GM12891 (cell line): ENCODE measurements at places on chromosomes 2 and 18.

DNA sequence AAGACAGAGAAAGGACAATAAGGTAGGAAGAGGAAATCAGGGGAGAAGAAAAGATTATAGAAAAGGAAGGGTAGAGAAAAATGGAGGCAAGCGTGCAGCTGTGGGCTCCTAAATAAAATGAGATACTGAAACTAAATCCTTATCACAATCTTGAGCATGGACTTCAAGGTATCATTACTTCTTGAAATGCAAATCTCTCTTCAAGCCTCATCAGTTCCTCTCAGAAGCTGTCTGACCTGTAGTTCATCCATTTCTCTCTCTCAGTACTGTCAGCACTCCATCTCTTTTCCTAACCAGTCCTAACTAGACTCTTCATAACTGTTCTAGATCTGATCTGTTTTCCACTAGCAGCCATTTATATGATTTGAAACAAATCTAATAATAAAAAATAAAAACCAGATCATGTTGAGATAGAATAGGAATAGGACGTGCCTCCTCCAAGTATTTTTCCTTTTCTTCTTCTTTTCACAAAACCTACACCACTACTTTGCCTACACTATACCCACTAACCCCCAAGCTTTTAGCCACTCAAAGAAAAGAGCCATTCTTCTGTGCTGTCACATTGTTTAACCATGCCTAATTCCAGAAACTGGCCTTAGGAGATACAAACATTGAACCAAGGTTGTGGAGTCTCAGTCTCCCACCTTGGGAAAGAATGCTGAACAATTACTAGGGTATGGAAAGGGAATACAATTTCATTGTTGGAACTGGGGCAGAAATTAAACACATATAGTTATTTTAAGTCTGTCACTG is 21.1 kb downstream of the BABAM2 start:
- DNase-seq: no peak

DNA sequence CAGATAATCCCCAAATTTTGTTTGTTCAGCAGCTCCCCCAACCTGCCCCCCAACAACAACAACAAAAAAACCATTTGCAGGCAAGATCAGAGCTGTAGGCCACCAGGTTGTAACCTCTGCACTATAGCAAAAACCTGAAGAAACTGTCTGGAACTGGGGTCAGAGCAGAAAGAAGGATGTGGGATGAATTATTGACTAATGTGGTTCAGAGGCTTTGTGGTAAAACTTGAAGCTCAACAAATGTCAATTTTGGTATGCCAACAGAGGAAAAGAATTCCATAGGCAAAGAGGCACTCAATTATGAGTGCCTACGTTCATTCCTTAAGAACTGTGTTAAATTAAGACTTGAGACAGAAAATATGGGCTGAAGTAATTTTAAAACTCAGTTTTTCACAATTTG is 255.1 kb downstream of the STK39 start:
- DNase-seq: no peak

DNA sequence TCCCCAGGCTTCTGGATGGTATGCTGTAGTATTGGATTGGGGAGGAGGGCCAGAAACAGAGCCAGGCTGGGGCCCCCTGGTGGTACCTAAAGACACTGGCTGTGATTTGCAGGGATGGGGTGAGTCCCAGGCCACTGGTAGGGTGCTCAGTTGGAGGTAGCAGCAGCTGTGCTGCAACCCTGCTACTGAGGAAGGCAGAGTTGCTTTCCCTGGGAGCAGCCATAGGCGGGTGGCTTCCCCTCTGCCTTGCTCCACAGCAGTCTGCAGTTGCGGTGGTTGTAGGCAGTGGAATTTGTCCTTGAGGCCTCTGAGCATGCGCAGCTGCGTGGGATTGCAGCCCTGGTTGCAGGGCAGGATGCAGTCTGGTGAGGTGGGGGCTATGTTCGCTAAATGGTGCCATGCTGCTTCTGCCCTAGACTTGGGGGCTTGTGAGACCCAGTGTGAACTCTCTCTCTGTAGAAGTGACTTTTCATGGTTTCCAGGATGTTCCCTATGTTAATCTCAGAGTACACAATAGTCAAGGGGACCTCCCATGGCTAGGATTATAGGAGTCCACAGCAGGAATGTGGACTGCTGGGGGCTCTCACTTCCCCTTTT is 443.5 kb downstream of the XIRP2 start:
- DNase-seq: no peak

- no peak for DNase-seq
Observed at GRCh38 chr2:237115870-237116269, 30.2 kb downstream of the COPS8 start.

GRCh38 chr2:32310577-32310976 is 32.9 kb downstream of the YIPF4 start:
- no peak for DNase-seq

DNA sequence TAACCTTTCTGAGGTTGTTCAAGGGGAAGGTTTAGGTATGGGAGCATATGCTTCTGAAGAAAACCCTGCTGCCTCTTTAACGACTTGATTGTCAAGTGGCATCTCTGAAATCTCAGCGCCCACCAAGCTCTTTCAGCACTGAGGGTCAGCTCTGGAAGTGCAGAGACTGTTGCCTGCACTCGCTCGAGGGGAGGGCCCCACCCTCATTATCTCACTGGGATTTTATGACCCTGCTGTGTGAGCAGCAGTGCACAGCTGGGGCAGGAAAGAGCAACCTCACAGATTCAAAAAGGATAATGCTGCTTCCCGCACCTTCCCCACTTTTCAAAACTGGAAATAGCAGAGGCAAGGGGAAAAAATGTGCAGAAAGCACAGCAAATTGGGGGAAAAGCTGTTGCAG is 56.9 kb upstream of the SPRED2 start:
- no peak for DNase-seq

- DNase-seq: no peak
Observed at GRCh38 chr18:77547757-77548156, 298.1 kb downstream of the GALR1 start.

DNA sequence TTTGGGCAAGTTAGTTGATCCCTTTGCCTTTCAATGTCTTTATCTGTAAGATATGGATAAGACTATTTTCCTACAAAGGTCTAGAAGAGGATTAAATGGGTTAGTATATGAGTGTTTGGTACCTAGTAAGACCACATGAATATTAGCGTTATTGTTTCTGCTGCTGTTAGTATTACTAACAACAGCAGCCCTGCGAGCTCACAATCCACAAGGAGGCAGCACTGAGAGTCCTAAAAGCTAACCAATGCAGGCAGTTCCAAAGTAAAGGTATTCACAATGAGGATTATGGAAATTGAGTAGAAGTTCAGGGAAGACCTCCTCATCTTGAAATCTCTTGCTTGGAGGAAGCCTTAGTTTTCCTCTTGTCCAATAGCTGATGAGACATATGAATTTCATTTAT is 248.9 kb downstream of the TDRD15 start:
- DNase-seq: no peak

DNA sequence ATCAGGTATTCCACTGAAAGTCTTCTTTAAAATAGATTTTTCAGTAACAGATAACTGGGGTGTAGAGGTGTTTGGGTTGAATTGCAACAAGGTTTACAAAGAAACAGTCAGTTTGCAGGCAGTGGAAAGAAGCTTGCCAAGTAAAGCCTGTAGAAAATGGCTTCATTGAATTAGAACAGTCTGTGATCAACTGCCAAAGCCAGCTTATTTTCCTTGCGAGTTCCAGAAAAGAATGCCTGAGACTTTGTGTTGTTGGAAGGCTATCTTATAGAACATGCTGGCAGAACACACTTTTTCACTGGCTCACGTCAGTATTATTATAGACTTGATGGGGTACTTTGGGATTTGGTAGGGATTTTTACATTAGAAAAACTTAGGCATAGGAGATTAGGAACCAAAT is 601.0 kb downstream of the XIRP2 start:
- no peak for DNase-seq

GRCh38 chr2:59770651-59771050 is 782.8 kb downstream of the BCL11A start:
- DNase-seq: no peak

- DNase-seq: no peak
Observed at GRCh38 chr2:110943070-110943634, 177.6 kb upstream of the BCL2L11 start.

DNA sequence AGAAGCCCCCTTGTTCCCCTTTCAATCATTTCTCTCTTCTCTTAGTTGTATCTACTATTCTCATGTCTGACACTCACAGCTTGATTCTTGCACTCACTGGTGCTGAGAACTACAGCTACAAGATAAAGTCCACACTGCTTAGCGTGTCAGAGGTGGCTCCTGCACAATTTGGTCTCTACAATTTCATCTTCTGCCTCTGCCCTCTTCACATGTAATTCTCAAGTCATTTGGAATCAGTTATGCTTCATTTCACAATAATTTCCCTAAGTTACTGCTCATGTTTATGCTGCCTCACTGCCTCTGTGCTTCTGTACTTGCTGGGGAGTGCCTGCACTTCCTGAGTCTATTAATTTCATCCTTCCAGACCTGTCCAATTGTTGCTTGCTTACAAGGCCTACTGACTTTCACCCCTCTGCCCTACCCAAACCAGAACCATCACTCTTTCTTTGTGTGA is 11.6 kb upstream of the NAB1 start:
- no peak for DNase-seq

DNA sequence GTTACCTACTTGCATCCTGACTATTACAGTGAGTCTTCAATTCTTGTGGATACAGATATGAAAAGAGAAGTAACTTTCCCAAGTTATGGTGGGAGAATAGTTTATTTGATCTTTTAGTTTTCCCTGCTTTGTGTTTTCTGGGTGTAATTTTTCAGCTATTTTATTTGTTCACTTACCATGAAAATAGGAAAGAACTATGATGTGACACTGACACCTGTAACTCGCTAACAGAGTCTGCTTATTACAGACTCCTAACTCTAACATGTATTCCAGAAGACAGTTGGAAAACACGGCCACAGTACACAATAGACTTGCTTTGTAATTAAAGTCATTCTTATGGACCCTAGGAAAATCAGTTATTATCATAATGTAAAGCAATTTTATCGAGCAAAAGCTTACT is 323.2 kb downstream of the LRRTM1 start:
- no peak for DNase-seq

DNA sequence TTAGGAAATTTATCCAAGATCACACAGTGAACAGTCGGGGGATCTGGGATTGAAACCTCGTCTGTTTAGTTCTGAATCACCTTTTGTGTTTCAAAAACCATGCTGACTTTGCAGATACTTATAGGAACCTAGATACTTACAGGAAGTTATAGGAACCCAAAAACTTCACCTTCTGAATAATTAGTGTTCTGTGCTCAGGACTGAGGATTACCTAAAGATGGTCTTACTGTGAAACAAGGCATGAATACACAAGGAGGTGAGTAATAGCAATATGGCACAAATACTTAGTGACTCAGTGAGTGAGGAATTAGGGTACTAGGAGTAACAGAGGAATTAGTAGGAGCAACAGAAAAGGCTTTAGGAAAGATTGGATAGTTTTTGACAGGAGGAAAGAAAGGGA is 145.5 kb downstream of the LRATD1 start:
- no peak for DNase-seq

DNA sequence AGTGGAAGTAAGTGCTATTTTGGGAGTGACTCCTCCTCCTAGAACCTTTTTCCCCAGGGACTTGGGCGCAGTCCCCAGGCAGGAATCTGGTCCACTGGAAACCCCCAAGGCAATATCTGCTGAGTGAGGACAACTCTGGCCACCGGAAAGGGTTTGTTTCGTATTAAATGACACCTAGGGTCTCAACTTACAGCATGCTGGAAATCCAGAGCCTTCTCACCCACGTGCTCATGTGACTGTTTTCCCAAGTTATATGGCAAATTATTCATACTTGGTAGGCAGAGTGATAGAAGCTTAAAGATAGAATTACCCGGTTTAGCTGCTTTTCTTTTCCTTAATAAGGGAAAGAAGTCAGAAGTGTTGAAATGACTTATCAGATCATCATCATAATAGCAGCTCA is 436.9 kb upstream of the SPRED2 start:
- no peak for DNase-seq

- DNase-seq: no peak
Observed at GRCh38 chr2:67260343-67261277, 136.5 kb upstream of the ETAA1 start.

- DNase-seq: no peak
Observed at GRCh38 chr2:204842661-204843485, 297.6 kb downstream of the PARD3B start.

DNA sequence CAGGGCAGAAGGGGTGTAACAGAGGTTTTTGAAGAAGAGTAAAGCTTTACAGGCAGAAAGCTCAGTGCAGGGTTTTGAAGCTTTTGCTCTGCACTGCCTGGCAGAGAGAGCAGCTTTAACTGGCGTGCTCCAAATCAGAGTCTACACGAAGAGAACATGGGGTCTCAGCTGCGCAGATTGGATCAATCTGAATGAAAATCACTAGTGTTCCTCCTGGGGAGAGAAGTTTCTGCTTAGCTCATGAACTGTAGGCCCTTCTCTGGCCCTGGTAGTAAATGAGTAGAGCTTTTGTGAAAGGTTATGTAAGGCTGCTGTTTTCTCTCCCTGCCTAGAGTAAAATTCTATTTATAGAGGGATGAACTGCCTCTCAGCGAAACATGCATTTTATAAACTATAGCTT is 13.6 kb downstream of the DCC start:
- no peak for DNase-seq

DNA sequence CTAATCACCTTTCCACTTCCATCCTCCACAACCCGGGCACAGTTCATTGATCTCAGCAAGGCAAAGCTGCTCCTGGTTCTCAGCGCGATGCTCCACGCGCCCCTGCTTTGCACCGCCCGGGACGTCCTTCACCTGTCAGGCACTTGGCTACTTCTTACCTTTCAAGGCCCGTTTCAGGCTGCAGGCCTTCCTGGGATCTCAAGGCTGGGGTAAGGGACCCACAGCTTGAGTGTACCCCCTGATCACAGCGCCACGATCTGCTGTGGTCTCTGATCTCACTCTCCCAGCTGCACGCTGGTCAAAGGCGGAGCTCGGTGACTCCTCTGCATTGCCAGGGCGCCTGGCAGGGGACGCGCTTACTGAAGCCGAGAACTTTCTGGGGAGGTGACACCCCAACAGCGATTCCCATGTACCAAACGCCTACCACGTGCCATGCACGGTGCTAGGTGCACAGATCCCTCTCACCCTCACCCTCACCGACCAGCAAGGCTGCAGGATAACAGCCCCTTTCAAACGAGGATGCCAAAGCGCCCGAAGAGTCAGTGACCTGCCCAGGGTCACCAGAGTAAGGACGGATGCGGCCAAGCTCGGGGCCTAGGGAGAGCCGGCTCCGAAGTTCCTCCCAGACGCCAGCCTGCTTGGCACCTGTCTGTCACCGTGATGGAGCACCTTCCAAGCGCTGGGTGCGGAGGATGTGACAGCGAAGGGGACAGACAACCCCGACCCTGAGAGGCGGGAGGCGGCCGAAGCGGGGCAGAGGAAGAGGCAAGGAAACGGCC is 818 bp downstream of the ITGB1BP1 start:
- DNase-seq: peak; percentile 39

GRCh38 chr2:9327873-9328352 is 95.4 kb downstream of the ITGB1BP1 start:
- no peak for DNase-seq

GRCh38 chr2:86703704-86704361 is 16.3 kb upstream of the RMND5A start:
- DNase-seq: no peak

GRCh38 chr2:210318891-210319290 is 3.9 kb upstream of the MYL1 start:
- DNase-seq: no peak
